ENCODE measurements at places on chromosomes 2 and 18. TPM values are rescaled to one million over a fixed set of nuclear protein-coding genes. Genes with fewer than 3 reads are reported as not detected.

SERPINB10 gene
- not detected for total RNA-seq

LONRF2 gene
- total RNA-seq = 58.3 TPM

NETO1 gene
- total RNA-seq = 47.7 TPM

KLHL14 gene
- total RNA-seq = 20.3 TPM

ADD2 gene
- total RNA-seq = 435 TPM

ALPG gene
- total RNA-seq = not detected

RAB27B gene
- 35.1 TPM for total RNA-seq

MAP4K3 gene
- total RNA-seq = 122 TPM

Measured in occipital lobe (tissue), 3 donors.